ENCODE measurements at places on chromosomes 11 and 22.

DNA sequence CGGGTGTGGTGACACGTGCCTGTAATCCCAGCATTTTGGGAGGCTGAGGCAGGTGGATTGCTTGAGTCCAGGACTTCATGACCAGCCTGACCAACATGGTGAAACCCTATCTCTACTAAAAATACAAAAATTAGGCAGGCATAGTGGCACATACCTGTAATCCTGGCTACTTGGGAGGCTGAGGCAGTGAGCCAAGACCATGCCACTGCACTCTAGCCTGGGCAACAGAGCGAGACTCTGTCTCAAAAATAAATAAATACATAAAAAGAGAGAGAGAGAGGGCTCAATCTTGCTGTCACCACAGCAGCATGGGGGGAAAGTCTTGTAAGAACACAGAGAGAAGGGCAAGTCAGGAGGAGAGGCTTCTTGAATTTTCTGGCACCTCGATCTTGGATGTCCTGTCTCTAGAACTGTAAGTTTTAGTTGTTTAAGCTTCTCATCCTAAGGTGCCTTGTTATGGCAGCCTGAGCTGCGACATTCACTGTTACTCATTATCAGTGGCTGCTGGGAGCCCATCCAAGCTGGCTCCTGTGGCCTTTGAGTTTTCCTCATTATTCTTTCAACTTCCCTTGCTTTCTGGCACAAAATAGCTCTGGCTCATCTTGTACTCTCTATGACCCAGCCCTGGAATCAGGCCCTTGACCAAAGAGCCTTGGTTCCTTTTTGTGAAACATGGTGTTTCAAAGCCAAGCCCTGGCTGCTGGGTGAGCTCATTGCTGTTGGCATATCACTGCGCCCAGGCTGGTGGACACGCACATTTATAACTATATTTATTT lies 8.0 kb upstream of the PSMC3 start:
- DNase-seq: no peak

DNA sequence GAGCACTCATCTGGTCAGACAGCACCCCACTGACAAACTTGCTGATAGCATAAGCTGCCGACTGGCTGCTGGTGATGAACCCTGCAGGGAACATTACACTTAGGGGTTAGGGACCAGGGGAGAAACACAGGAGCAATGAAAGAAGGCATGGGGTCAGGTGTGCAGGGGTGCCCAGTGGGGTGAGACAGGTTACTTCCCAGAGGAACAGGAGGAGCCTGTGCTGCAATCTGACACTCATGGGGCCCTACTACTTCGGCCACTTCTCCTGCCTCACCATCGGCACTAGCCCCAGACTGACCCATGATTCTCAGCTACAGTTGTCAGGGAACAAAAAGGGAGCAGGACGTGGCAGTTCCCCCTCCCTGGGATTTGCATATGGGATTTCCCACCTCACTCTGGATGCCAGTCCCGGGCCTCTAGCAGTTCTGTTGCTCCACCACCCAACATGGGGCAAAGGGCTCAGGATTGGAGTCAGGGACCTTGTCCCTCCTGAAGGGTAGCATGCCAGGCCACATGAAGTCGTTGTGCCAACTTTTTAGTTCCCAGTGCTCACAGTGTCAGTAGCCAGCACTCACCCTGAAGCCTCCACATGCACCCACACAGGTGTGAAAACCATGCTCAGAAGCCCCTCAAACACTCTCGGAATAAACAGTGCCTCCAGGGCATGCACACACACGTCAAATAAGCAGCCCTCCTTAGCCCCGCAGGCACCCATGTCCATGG lies 2.2 kb downstream of the SLC37A4 start:
- no peak for DNase-seq

DNA sequence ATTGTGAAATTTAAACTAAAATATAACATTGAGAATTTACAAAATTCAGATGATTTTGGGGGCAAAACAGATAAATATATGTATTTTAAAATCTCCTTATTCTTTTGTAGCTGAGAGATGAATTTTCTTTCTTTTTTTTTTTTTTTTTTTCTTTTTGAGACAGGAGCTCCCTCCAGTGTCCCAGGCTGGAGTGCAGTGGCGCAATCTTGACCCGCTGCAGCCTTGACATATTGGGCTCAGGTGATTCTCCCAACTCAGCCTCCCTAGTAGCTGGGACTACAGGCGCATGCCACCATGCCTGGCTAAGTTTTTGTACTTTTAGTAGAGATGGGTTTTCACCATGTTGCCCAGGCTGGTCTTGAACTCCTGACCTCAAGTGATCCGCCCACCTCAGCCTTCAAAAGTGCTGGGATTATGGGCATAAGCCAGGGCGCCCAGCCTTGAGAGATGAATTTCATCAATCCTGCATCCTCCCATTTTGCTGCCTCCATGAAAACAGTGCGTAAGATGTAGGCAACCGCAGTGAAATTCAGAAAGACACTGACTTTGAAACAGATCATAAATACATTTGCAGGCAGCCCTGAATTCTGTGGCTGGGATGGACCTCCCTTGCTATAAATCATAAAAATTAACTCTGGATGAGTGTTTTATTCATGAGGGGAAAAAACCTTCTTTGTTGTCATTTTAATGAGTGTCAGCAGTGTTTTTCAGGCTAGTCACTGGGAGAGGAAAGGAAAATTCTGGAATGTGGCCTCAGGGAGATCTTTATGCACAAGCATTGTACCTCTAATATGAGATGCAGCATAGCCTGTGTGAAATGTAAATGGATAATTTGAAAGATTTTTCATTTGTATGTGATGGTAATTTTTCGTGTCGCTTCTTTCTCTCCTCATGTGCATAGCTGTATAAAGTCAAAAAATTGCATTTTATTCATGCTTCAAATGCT lies 14.4 kb downstream of the ELMOD1 start:
- no peak for DNase-seq

GRCh38 chr11:74480688-74481417 lies 12.7 kb downstream of the LIPT2 start:
- no peak for DNase-seq

DNA sequence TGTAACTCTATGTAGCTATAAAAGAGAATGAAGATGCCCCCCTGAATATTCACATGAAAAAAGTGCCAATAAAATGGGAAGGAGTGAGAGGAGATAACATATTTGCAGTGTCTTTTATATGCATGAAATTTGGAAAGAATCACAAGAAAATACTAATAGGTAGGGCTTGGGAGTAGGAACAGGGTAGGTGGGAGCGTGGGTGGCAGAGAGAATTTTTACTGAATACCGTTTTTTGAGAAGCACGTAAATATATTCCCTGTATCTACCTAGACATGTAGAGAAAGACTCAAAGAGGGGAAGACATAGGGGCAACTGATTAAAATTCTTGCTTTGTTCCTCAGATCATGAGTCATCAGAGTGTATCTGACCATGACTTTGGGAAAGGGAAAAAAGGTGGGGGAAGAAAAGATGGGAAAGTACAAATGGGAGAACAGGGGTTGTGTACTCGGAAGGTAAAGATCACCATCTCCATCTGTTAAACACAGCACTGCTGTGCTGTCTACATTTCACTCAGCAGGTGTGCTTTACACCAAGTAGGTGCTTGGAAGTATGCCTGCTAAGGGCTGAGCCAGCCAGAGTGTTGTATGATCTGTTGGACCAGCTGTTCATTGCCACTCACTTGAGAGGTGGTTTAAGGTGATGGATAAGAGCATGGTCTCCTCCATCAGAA lies 16.0 kb downstream of the PRR5L start:
- DNase-seq: no peak

- DNase-seq: no peak
Measured at GRCh38 chr11:33266393-33267215, 9.4 kb downstream of the HIPK3 start.

GRCh38 chr11:44621140-44621681 lies 55.7 kb downstream of the CD82 start:
- DNase-seq: peak; percentile 64

DNA sequence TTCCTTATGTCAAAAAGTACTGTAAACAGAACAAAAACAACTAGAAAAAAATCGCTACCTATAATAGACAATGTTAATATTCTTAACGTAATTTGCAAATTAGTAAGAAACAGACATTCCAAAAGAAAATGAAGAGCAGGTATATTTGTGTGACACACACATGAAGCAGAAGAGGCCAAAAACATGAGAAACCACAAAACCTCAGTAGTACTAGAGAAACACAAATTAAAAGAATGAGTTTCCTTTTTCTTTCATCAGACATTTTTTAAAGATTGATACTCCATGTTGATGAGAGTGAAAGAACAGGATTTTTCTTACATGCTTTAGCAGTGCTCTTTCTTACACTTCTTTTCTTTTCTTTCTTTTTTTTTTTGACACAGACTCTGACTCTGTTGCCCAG lies 34.2 kb upstream of the PCF11 start:
- DNase-seq: no peak

- no peak for DNase-seq
Measured at GRCh38 chr11:36035454-36035853, 91.6 kb downstream of the LDLRAD3 start.

GRCh38 chr11:63508009-63508408 lies 2.1 kb downstream of the LGALS12 start:
- DNase-seq: peak; percentile 40

GRCh38 chr11:129530154-129530895 lies 154.7 kb downstream of the BARX2 start:
- DNase-seq: no peak

GRCh38 chr22:32801537-32802236 lies at the start of gene TIMP3:
TIMP3 (plus strand) TSS chr22:32801705; CDS start chr22:32802002, 297 bp downstream.
- DNase-seq: peak; percentile 25

DNA sequence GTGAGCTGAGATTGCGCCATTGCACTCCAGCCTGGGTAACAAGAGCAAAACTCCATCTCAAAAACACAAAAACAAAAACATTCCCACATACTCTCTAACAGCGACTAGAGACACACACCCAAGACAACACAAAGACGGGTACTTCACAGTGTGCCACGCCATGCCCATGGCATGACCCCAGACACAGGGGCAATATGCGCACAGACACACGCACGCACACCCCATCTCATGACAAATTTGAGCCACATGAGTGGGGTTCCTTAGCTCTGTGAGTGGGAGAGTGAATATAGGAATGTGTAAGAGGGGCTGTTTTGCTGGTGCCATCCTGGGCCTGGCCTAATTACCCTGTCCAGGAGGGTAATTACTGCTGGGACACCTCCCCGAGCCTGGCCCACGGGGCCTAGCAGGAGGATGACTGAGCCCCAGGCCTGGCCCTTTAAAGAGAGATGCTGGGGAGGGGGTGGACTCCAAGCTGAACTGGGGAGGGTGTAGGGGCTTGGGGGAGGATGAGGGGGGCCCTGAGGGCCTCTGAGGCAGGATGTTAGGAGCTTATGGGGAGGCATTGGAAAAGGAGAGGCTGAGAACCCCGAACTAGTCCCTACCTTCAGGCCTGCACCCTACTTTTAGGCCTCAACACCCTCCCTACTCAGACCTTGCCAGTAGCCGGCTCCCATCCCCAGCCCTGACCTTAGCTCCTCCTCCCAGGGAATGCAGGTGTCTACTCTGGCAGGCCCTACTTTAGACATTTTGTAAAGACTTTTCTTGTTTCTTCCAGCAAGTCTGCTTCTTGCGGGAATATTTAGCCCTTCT lies 1.5 kb downstream of the LTBP3 start:
- DNase-seq: no peak

GRCh38 chr11:48109046-48109666 lies 107.5 kb upstream of the OR4B1 start:
- DNase-seq: no peak

DNA sequence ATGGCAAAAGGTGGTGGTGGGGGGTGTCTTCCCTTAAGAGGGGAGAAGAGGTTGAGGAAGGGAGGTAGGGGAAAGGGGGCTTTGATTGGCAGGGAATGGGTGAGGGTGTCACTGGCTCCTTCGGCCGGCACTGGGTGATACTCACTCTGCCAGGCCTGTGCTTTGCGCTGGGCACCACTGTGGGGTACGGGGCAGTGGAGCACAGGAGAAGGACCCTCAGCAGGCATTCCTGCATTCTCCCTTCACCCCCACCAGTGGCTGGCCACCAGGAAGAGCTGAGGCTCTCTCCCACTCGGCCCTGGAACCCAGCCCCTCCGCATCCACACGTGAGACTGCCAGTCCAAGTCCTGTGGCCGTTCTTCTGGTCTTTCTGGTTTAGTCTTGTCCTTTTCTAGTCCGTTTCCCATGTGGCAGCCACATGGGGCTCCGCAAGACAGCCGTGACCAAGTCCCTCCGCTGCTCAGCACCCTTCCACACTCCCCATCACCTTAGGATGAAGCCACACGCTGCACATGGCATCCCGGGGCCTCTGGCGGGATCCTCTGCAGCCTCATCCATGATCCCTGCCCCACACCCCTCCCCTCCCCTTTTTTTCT lies 8.0 kb downstream of the CAPN5 start:
- no peak for DNase-seq

- no peak for DNase-seq
Measured at GRCh38 chr11:132101881-132102280, 731.5 kb downstream of the NTM start.

GRCh38 chr11:11841116-11841722 lies 553 bp upstream of the USP47 start:
- peak; percentile 58 for DNase-seq

DNA sequence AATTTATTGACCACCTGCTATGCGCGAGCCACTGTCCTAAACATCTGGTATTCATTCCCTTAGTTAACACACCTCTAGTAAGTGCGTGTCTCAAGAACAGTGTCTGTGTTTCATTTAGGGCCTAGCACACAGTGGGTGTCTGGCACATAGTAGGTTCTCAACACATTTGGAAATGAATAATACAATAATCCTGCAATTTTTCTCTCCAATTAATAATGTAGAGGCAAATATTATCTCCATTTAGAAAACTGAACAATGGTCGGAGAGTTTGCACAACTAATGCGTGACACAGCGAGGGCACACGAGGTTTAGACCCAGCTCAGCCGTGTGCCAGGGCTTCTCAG lies 4.0 kb upstream of the NCF4 start:
- no peak for DNase-seq

- no peak for DNase-seq
Measured at GRCh38 chr11:17744151-17744940, 9.8 kb downstream of the KCNC1 start.

DNA sequence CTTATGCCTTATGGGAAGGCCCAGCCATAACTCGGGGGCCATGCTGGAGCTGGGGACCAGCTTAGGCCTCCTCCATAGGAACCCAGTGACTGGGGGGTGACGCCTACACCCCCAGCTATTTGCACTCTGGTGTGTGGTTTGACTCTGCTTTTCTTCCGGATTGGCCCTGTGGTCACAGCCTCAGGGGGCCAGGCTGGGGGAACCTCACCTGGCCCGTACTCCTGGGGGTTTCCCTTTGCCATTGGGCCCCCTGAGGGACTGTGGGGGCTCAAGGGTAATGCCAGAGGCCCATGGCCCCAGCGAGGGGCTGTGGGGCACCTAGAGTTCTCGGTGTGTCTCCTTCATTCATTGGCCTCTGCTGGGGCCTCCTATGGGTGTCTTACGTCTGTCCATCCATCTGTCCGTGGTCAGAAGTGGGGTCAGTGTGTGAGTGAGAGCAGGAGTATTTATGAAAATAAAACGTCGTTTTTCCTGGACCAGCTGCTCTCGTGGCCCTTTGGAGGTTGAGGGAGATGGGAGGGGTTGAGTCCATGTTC lies 6.3 kb upstream of the SH3BP1 start:
- no peak for DNase-seq

GRCh38 chr11:70471254-70471653 lies 72.9 kb downstream of the CTTN start:
- DNase-seq: no peak

Data from occipital lobe (tissue), 3 donors.